Activated CD4-positive, alpha-beta T cell treated with anti-CD3 and anti-CD28 coated beads for 4 hours (primary cell): ENCODE measurements at places on chromosomes 4 and X.

DNA sequence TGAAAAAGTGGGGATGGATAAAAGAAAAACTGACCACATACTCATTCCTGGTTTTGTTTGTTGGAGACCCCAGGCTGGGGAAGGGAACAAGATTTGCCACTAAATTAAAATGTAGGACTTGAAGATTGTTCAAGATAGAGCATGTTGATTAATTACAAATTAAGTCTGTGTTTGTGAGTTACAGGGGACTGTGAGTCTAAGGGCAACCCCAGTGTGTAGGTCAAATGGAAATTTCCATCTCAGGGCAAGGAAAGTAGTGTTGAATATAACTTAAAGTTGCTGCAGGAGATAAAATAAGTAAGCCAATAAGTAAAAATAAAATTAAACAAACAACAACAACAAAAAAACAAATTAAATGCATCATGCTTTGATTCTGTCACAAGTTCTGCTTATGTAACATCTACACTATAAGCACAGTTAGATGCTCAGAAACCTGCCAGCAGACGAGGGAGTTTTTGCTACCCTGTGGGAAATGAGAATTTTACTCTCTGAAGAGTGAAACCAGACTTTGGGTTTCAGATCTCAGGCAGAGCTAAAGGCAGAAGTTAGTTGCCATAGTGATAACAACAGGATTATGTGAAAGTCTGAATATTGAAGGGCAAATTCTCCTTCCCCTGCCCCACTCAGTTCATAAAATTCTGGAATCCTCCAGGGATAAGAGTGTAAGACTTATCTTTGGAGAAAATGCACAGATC, 352.3 kb downstream of the GRXCR1 start:
- no peak for DNase-seq

GRCh38 chr4:41294445-41295062, 37.8 kb downstream of the UCHL1 start:
- DNase-seq: no peak

- no peak for DNase-seq
These were observed 112.5 kb downstream of the PALLD start for GRCh38 chr4:168609369-168609768.

- DNase-seq: no peak
These were observed 58.9 kb upstream of the PROM1 start for GRCh38 chr4:16142598-16143310.

DNA sequence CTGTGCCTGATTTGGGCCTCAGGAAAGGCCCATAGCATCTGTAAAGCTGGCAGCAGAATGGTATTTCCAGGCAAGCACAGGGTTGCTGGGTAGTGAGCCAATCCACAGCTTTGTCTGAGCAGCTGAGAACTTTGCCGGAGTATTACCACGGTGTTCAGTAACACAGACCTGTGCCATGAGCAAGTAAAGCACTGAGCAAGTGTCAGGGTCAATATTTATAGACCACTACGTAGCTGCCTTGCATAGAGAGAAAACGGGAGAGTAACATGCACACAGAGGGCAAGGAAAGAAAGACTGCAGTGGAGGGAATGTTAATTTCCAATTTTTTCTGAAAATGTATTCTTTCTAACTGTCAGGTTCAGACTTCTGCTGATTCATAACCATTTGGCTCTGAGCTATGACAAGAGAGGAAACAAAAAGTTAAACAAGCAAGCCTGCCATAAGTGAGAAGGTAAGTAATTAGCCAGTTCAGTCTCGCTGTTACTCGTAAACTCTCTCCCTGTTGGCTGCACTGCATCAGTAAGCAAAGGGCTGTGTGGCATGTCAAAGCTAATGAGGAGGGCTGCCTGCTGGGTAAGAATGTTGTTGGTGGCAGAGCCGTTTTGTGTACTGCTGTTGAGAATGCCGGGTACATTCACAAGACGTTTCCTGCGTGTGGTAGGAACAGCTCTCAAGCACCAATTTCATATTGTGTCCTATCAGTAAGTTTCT, 238.1 kb downstream of the BMPR1B start:
- no peak for DNase-seq

GRCh38 chrX:82232679-82233078, 1030.8 kb downstream of the SH3BGRL start:
- DNase-seq: no peak

GRCh38 chr4:119695216-119695615, 66.6 kb upstream of the PDE5A start:
- DNase-seq: no peak

- DNase-seq: no peak
These were observed 19.9 kb upstream of the TMEM255A start for GRCh38 chrX:120331116-120331515.

DNA sequence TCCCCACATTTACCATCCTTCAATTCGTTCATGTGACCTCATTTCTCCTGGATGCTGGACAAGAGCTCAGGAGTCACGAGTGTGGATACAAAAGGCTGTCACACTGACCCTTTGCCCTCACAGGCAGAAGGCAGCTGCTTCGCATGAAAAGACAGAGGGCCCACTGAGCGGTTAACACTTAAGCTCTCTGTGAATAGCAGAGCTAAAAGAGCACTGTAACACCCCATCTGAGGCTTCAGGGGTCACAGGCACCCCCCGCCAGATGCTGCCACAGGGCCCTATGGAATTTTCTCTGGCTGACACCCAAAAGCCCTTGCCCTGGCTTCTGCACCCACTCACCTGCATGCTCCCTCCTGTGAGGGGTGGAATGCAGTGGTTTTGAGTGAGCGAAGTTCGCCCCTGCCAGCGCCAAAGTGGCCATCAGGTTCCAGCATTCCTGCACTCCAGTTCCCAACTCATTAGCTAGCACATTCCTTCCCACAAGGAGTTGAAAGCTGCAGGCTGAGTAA, 360.9 kb downstream of the PPP3CA start:
- no peak for DNase-seq

DNA sequence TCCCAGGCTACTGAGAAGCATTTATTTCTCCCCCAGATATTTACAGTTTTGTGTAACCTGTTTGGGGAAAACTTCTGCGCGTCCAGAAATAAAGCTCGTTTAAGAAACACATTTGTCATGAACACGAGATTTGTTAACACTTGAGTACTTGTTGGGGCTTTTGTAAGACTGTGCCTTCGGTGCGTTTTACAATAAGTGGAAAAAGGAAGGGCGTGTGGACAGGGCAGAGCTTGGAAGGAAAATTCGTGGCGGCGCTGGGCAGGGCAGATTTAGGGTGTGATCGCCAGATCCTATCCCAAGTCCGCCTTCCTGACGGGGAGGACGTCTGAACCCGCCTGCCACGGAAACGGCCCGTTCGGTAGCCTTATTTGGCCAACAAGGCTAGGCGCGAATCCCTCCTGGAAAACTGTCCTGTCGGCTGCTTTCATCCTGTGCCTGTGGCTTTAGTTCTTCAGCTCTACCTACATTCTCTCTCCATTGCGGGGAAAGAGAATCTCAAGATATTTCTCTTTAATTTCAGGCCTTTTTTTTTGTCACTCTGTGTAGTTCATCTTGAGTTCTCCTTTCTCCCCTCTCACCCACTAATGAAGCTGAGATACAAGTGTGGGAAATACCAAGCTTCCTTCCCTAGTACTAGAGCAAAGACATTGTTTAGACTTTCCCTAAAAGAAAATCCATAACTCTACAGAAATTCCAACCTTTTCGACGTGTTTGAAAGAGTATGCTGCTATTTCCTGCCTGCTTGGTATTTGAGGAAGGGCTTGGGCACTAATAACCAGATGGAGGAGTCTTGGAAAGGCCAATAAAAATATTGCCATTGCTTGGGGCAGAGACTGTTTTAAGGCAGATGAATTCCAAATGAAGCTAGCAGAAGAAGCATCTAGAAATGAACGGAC, 982 bp downstream of the PDLIM5 start:
- DNase-seq: peak; percentile 4

- no peak for DNase-seq
These were observed 20.2 kb downstream of the CNGA2 start for GRCh38 chrX:151754641-151755215.

- no peak for DNase-seq
These were observed 69.6 kb downstream of the TRMT44 start for GRCh38 chr4:8510191-8510590.

DNA sequence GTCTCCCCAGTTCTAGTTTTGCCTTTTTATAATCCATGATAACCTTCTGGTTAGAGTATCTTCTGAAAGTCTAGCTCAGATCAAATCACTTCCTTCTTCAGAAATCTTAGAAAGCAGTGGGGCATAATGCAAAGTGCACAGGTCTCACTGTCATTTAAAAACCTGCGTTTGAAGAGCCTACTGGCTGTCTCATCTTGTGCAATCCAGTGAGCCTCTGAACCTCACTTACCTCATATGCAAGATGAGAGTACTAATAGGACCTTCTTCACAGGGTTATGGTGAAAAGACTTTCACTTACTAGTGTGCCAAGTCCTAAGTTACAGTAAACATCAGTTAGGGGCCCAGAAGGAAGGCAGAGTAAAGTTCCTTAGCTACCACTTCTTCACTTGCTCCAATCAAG, 131.4 kb downstream of the ENOX2 start:
- DNase-seq: no peak

DNA sequence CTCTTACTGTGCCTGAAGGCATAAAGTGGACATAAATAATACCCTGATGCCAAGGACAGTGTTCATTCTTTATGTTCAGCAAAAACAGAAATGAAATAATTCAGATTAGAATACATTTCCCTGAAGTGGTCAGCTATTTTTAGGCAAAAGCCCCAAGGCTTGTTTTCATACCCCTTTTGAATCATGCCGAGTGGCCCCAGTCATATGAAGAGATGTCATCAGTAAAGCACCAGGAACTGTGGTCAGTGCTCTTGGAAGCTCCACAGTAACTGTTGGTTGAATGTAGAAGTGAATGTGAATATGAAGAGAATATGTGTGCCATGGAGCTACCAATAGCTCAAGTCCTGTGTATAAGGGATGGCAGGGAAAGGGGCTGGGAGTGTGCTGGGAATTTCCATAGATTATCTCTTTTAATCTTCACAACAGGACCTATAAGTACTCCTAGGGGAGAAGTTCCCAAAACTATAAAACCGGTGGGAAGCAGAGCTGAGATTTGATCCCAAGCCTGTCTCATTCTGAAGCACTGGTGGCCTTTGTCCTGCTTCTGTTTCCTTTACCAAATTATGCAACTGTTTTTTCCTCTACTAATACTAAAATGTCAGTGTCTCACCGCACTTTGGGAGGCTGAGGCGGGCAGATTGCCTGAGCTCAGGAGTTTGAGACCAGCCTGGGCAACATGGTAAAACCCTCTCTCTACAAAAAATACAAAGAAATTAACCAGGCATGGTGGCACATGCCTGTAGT, 52.6 kb downstream of the FNIP2 start:
- no peak for DNase-seq

GRCh38 chr4:10620935-10621488, 63.6 kb downstream of the CLNK start:
- no peak for DNase-seq

GRCh38 chr4:155591738-155592143, 74.9 kb upstream of the GUCY1A1 start:
- DNase-seq: no peak

DNA sequence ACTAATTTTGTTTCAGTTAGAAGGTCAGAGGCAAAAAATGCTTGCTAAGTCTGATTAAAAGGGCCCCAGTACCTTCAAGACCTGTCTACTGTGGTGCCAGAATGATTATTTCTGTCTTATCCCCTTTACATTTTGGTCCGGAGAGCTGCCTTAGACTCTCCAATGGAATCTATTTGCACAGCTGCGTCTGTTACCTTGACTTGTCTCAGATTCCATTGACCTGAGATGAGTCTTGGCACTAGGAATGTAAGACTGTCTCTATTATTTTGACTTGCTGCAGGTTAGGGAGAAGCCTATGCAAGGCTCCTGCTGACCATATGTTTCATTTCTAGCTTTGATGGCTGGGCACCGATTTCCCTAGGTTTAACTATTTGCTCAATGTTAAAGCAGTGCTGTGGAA, 457.6 kb downstream of the KCTD8 start:
- no peak for DNase-seq

DNA sequence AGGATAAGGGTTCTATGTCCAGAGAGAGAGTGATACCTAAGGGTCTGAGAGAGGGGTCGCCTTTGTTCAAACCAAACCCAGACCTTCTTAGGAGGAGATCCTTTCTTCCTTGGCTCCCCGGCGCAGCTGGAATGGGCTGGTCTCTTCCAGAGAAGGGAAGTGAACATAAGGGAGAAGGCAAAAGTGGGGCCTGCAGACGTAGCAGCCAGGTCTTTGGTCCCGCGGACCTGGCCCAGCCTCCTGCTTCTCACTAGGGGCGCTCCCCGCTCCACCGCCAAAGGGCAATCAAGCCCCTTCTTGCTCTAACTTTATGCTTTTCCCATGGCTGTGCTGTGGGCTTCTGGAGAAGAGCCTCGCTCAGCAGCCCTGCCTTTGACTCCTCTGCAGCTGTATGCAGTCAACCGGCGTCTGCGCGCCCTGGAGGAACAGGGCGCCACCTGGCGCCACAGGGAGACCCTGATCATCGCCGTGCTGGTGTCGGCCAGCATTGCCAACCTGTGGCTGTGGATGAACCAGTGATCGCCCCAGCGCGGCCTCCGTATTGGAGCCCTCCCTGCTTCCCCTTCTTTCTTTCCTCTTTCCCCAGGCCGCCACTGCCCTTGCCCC, 6.5 kb downstream of the FATE1 start:
- no peak for DNase-seq

- DNase-seq: peak; percentile 37
These were observed 59.5 kb upstream of the NEIL3 start for GRCh38 chr4:177250056-177250696.

DNA sequence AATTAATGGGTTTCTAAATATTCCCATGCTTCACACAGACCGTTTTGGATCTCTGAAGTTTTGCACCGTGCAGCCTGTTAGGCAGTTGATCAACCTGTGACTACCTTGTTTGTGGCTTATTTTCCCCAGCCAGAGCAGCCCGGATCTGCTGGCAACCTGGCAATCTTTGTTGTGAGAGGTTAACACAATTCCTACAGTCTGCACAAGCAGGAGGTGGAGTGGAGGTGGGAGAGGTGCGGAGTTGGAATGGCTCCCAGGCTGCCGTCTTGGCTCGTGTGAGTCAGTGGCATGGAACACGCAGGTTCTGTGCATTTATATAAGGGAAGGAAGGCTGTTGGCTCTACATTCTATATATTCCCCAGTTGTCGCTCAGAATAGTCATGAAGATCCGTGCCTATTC, 70.9 kb upstream of the STOX2 start:
- no peak for DNase-seq

DNA sequence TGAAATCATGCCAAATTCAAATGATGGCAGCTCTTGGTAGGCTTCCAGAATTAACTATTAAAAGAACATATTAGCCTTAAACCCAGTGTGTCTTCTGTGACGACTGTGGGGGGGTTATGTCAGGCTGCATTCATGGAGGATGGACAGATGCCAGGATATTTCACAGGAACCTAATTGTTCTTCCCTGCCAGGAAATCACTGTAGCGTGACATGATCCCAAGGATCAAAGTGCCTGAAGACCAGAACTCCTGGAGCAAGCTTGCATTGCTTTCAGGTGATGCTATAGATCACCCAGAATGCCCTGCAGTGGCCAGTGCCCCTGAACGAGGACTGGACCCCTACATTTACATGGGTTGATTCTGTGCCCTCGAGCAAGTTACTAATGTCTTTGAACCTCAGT, 1093.0 kb upstream of the TENM3 start:
- DNase-seq: no peak
